ENCODE measurements at places on chromosomes 11 and 22.

- no peak for DNase-seq
Observed at GRCh38 chr11:98277251-98277912, 743.4 kb upstream of the CNTN5 start.

DNA sequence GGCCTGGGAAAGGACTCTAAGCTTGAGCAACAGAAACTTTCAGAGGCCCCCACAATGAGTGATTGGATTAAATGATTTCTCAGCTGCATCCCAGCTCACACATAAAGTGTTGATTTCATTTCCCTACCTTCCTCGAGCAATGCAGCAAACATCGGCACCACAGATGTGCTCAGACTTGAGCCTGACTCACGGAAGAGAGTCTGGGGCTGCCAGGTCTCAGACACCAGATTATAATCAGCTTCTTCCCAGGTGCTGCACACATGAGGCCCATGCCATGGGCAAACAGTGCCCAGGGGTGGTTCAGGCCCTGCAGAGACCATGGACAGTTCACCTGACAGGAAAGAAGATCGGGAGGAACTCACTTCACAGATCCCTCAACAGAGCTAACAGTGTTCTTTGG is 226.6 kb upstream of the TENM4 start:
- no peak for DNase-seq

DNA sequence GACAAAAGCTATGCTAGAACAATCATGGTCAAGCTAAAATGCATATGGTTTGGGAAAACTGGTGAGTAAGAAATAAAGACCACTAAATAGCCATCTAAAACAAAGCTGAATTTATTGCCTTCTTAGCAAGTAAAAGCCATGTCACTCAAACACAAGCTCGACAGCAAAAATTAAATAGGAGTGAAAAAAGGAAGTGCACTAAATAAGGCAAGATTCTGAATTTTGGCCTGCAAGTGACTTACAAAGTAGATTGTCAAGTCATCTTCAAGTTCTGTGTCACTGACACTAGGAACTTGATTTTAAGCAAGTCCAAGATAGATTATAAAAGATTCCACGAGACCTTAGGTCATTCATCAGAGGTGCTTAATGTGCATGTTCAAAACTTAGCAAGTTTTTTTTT is 27.4 kb downstream of the TUG1 start:
- no peak for DNase-seq

DNA sequence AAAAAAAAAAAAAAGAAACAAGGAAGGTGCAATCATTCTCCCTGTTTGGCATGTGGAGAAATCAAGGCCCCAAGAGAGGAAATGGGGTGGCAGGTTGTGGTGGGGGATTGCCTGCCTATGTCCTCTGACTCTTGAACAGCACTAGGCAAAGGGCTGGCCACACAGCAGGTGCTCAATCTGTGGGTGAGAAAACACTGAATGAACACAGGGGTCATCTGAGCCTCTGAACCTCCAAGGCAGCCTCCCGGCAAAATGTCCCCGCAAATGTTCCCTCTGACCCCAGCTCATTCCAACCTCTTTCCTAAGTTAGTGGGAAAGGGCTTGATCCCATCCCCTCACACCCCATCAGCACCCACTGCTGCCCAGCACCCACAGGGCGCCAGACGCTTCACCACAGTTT is 4.6 kb downstream of the PLA2G6 start:
- DNase-seq: no peak

GRCh38 chr11:28133146-28133545 is 25.0 kb downstream of the METTL15 start:
- no peak for DNase-seq

Measured in stimulated activated CD8-positive, alpha-beta memory T cell treated with anti-CD3 and anti-CD28 coated beads, Interleukin-7, amount 100 ng/mL, for 1 hour (primary cell).